ENCODE measurements at places on chromosomes 13 and 19.

GRCh38 chr19:12885749-12886650 lies 1.0 kb downstream of the KLF1 start:
- DNase-seq: no peak

DNA sequence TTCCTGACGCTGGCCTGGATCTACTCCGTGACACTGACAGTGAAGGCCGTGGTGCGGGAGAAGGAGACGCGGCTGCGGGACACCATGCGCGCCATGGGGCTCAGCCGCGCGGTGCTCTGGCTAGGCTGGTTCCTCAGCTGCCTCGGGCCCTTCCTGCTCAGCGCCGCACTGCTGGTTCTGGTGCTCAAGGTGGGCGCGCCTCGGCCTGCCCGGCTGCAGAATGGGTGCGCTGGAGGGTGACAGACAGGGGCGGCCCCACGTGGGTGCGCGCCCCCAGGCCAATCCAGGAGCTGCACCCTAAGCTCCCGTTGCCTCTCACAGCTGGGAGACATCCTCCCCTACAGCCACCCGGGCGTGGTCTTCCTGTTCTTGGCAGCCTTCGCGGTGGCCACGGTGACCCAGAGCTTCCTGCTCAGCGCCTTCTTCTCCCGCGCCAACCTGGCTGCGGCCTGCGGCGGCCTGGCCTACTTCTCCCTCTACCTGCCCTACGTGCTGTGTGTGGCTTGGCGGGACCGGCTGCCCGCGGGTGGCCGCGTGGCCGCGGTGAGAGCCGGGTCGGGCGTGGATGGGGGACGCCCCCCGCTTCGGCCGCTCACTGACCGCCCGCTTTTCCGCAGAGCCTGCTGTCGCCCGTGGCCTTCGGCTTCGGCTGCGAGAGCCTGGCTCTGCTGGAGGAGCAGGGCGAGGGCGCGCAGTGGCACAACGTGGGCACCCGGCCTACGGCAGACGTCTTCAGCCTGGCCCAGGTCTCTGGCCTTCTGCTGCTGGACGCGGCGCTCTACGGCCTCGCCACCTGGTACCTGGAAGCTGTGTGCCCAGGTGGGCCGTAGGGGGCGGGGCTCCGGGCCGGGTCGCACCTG lies 7.2 kb downstream of the ABCA7 start:
- no peak for DNase-seq

- DNase-seq: no peak
Measured at GRCh38 chr13:80009760-80010159, 331.2 kb downstream of the SPRY2 start.

DNA sequence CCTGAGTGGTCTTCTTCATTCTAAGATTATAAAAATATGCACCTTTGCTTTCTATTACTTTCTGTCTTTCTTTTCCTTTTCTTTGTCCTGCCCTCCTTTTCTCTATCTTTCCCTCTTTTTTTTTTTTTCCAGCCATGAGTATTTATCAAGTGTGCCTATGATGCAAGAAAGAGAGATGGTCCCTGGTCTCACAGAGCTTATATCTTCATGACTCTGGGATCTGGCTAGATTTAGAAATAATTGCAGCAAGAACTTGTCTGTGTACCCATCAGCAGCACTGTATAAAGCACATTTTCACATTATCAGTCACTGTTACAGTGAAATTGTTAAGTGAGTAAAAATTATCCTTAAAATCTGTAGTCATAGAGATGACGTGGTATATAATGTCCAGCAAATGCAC lies 31.6 kb upstream of the GAS6 start:
- no peak for DNase-seq

GRCh38 chr13:30742901-30743300 lies 7.6 kb downstream of the ALOX5AP start:
- no peak for DNase-seq

- DNase-seq: no peak
Measured at GRCh38 chr13:113917096-113917495, 53.2 kb upstream of the GAS6 start.

DNA sequence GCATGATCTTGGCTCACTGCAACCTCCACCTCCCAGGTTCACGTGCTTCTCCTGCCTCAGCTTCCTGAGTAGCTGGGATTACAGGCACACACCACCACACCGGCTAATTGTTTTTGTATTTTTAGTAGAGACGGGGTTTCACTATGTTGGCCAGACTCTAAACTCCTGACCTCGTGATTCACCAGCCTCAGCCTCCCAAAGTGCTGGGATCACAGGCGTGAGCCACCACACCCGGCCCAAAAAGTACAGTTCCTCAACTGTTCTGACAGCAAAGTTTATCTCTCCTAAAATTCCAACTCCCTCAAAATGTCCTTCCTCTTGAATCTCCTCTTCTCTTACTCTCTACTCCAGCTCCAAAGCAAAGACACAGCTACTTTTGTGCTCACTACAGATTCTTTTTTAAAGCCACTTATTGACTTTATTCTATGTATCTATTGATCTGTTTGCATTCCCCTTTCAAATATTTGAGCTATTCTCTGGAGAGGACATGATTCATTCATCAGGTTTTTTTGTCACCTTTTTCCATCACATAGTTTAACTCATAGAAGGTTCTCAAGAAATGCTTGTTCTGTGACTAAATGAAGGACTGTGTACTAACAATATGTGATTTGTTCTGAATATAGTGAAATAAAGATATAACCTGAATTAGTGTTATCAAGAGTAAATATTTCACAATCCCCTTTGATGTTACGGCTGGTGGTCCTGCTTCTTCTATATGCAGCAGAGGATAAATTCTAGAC lies 142.2 kb downstream of the TBC1D4 start:
- DNase-seq: no peak

DNA sequence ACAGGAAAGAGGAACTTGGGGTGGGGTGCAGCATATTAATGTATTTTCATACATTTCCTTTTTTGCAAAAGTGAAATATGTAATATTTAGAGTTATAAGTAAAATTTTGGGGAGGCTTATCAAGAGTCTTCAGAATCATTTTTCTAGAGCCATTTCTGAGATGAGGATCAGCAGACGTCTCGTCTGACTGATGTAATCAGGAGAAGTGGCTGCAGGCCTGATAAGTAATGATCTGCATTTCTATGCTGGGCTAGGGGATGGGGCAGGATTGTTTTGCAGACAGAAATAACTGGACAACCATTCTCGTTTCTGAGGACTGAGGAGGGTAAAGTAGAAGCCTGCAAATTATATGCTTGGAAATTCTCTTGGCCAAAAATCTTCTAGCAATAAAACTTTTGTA lies 89.2 kb upstream of the ARGLU1 start:
- DNase-seq: no peak

DNA sequence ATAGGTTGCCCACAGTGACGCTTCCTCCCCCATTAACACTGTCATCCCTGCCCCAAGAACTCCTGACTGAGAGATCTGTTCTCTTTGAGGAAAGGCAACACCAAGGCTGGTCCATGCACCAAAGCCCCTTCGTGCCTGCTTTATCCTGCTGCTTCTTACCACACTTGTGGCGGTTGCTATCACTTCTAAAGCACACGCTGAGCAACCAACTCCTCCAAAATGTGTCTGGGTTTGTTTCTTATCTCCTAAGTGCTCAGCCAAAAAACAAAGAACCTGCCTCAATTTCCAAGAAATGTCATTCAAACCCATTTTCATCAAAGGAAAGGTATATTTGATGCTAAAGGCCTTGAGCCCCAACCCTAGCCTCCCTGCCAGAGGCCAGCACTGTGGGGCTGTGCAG lies 14.6 kb downstream of the ATP7B start:
- no peak for DNase-seq

DNA sequence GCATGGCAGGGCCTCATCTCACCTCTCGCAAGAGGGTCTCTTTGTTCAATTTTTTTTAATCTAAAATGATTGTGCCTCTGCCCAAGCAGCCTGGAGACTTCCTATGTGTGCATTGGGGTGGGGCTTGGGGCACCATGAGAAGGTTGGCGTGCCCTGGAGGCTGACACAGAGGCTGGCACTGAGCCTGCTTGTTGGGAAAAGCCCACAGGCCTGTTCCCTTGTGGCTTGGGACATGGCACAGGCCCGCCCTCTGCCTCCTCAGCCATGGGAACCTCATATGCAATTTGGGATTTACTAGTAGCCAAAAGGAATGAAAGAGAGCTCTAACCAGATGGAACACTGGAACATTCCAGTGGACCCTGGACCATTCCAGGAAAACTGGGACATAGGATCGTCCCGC lies 8.0 kb downstream of the FXYD3 start:
- DNase-seq: no peak

DNA sequence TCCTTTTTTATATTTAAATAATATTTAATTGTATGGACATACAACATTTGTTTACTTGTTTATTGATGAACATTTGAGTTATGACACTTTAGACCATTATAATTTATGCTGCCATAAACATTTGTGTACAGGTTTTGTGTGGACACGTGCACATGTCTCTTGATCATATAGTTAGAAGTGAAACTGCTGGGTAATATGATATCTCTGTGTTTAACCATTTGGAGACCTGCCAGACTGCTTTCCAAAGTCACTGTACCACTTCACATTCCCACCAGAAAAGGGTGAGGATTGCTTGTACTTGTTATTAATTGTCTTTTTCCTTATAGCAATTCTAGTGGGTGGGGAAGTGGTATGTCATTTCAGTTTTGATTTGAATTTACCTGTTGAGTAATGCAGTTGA lies 145.6 kb upstream of the KLHL1 start:
- no peak for DNase-seq

- no peak for DNase-seq
Measured at GRCh38 chr13:114286808-114287207, 5.4 kb downstream of the UPF3A start.
